ENCODE measurements at places on chromosomes 6 and 20.

DNA sequence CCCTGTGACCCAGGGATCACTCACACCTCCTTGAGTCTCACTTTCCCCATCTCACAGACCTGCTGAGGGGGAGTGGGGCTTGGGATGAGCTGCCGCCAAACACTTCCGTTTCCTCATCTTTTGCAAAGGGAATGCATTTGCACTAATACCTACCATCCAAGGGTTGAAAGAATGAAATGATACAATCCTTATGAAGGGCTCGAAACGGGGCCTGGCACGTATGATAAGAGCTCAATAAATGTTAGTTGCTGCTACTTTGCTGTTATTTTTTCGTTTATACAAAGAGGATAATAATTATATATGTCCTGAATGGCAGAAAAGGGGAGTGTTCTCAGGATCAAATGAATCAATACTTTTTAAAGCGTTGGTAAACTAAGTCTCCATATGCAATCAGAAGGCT, 6.1 kb upstream of the TFAP2D start:
- no peak for DNase-seq

- DNase-seq, result peak; percentile 6
Measured at GRCh38 chr6:87982134-87982533, 65.5 kb upstream of the SPACA1 start.

DNA sequence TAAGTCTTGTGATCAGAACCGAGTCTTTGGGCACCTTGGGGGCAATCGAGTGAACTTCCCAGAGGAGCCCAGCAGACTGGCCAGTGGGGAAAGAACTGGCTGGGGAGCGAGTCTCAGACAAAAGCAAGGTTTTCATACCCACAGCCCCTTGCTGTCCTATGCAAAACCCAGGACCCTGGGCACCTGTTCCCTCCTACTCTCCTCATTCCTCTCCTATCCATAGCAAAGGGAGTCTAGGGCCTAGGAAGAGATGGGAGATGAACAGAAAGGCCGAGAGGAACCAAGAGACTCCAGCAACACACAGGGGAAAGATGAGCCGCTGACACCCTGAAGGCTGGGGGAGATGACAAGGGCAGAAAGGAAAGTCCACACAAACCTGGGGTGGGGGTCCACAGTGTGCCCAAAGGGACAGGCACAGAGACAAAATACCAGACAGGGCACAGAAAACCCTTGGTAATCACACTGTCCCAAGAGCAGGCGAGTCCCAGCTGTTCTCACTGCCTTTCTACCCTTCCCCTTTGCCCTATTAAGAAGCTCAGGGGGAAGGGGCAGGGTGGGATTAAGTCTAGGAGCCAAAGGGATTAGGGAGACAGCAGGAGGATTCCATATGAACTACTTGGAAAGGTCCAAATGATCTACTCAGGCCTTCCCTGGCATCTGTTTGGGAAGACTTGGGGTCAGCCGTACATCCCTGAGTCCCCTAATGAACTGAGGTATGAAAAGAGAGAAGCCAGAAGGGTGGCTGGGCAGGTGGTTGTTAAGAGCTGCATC, 6.5 kb downstream of the PPP1R18 start:
- DNase-seq, result no peak

DNA sequence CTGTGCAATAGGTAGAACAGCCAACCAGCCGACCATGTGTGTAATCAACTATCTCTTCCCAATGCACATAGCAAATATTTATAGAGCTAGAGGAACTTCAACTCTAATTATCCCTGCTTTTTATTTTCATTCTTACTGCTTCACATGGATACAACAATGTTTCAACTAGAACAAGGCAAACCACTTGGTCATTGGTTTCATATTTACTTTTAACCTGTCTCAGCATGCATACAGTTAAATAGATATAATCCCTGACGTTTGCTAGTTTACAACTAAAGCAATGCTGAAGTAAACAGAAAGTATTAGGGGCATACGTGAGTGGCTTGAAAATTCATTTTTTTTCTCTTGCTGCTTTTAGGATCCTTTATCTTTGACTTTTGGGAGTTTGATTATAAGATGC, 318.5 kb upstream of the MAP3K7 start:
- no peak for DNase-seq

DNA sequence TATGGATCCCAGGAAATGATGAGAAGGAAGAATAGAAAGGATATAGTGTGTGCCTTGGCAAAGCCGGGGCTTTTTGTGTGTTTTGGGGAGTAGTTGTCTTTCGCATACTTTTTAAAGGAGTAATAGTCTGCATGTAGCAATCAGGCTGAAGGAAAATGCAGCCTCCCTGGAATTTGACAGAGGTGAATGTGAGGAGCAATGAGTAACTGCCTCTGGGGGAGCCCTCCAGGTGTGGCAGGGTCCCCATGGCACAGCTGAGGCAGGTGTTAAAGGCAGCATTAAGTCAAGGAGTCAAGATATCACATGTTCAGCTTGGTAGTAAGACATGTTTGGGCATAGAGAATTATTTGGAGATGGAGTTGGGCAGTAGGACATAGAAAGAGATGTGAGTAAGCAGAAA, 203.1 kb downstream of the C6orf118 start:
- DNase-seq, result no peak

- peak; percentile 87 for DNase-seq
Measured at GRCh38 chr6:16322666-16323312, 84.4 kb downstream of the GMPR start.

DNA sequence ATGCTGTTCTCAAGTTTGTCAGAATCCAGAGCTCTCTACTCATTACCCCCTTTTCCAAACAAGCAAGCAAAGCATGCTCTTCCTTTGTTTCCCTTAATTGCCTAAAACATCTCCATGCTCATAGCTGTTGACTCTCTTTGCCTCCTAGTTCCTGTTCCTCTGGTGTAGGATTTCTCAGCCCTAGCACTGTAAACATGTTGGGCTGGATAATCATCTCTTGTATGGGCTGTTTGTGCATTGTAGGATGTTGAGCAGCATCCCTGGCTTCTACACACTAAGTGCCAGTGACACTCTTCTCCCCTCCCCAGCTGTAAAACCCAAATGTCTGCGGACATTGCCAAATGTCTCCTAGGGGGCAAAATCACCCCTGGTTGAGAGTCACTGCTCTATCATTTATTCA, 14.0 kb downstream of the PPARD start:
- DNase-seq, result no peak

DNA sequence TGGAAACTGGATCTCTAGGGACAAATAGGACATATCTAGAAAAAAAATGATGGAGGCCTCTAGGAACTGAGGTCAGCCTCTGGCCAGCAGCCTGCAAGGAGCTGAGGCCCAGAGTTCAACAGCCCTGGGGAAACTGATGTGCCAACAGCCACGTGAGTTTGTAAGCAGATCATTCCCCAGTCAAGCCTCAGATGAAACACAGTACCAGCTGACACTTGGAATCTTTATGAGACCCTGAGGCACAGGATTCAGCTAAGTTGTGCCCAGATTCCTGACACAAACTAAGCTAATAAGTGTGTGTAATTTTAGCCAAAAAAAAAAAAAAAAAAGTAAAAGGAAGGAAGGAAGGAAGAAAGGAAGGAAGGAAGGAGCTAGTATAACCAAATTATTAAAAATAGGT, 1059.8 kb upstream of the MAP3K7 start:
- DNase-seq, result no peak

DNA sequence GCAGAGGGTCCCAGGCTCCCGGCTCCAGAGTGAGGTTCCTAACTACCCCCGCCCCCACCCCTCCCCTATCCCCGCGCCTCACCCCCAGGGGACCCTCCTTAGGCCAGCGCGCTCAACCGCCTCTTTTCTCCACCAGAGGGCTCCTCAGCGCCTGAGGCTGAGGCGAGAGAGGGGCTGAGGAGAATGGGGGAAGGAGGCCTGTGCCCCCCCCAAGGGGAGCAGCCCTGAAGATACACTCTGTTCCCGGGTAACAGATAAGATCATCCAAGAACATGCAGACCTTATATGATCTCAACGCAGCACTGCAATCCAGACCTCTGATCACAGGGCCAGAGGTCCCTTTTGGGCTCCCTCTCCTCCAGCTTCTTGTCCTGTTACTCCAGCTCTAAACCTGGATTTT, 43.3 kb upstream of the MRPS10 start:
- DNase-seq, result peak; percentile 40

GRCh38 chr20:43586641-43587040, 4.1 kb upstream of the IFT52 start:
- DNase-seq, result no peak

DNA sequence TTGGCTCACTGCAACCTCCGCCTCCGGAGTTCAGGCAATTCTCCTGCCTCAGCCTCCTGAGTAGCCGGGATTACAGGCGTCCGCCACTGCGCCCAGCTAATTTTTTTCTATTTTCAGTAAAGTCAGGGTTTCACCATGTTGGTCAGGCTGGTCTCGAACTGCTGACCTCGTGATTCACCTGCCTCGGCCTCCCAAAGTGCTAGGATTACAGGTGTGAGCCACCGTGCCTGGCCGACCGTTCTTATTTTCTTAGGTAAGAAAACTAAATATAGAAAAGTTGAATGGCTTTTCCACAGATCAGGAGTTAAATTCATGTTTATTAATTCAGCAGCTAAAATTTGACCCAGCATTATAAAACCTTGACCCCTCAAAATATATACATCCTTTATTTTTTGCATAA, 238.7 kb downstream of the TRDN start:
- no peak for DNase-seq

DNA sequence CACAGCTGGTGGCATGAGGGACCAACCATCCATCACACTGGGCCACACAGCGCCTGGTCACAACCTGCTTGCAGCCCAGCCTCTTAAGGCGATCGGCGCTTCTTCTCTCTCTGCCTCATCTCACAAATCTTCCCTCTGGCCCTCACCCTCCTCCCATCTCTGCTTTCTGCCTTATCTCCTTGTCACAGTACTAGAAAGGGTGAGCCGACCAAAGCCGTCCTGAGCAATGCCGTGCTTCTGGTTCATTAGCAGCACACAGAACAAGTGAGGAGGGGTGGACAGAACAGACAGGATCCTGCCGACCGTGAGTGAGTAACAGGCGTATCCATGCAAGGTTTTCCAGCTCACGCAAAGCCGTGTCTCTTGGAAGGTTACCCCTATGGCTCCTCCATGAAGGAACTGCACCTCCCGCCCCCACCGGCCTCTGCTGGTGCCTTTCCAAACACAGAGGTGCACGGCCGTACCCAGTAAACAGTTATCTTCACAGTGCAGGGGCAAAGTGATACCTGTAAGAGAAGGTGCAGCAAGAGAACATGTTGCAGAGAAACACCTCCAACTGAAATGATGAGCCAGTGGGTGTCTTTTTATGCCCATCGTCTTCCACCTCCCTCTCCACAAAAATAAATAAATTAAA, 331.7 kb downstream of the FARS2 start:
- DNase-seq, result no peak

GRCh38 chr6:33993653-33994471, 152.0 kb downstream of the GRM4 start:
- no peak for DNase-seq

- DNase-seq, result peak; percentile 32
Measured at GRCh38 chr6:122476131-122476530, 4.5 kb upstream of the SERINC1 start.

DNA sequence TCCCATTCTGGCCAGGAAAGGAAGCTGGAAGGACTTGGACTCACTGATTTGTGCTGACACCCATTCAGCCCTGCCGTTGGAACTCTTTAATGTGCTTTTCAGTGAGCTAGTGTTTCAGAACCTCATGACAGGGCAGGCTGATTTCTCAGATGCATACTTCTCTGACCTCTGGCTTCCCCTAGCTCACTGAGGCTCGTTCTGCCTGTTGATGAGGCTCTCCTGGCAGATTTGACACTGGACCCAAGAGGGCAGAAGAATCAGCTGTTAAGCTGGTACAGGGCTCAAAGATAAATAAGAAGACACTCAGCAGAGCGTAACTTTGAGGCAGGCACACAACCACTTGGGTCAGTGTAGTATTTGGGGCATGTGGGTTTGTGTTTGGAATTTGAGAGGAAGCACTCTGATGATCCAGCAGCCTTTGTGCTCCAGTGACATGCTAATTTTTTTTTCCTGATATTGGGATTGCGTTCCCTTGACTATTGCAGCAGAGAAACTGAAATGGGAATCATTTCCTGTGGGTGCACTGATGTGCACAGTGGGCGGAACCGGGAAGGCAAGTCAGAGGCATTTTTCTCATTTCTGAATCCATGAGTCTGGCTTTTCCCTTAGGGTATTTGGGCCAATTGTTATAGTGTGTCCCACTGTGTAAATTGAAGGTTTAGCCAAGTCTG, 80.2 kb downstream of the CARMIL1 start:
- peak; percentile 90 for DNase-seq

DNA sequence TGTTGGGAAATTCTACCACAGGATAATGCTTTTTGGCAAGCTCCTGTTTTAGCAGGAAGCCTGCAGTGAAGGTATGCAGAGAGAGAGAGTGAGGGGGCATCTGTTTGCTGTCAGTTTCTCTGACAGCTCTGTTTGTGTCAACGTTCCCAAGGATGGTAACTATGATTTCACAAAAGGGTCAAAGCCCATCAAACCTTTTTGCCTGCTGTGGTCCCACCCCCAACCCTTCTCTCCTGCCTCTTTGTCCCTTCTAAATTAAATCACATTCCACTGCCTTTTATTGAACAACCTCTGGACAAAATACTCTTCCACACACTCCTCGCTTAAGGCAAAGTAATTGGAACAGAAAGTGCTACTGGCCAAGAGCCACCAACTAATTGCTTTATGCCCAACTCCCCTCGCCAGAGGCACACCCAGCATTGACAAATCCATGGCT, 128.3 kb downstream of the TSHZ2 start:
- DNase-seq, result no peak

DNA sequence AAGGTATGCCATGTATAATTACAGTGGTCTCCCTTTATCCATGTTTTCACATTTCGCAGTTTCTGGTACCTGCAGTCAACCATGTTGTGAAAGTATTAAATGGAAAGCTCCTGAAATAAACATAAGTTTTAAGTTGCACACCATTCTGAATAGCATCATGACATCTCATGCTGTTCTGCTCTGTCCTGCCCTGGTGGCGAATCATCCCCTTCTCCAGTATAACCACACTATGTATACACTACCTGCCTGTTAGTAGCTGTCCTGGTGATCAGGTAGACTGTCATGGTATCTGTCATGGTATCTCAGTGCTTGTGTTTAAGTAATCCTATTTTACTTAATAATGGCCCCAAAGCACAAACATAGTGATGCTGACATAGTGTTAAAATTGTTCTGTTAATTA, 97.1 kb downstream of the ZFAND3 start:
- DNase-seq, result no peak

GRCh38 chr6:33914645-33915044, 110.8 kb upstream of the MLN start:
- no peak for DNase-seq

- DNase-seq, result peak; percentile 46
Measured at GRCh38 chr6:139080255-139080920, 51.8 kb downstream of the ABRACL start.

GRCh38 chr6:144578385-144579350, 293.5 kb downstream of the UTRN start:
- DNase-seq, result no peak

GRCh38 chr20:34829191-34829590, 3.7 kb upstream of the NCOA6 start:
- no peak for DNase-seq

Measured in fibroblast of skin of back (primary cell).